ENCODE measurements at places on chromosomes 1 and 21.

DNA sequence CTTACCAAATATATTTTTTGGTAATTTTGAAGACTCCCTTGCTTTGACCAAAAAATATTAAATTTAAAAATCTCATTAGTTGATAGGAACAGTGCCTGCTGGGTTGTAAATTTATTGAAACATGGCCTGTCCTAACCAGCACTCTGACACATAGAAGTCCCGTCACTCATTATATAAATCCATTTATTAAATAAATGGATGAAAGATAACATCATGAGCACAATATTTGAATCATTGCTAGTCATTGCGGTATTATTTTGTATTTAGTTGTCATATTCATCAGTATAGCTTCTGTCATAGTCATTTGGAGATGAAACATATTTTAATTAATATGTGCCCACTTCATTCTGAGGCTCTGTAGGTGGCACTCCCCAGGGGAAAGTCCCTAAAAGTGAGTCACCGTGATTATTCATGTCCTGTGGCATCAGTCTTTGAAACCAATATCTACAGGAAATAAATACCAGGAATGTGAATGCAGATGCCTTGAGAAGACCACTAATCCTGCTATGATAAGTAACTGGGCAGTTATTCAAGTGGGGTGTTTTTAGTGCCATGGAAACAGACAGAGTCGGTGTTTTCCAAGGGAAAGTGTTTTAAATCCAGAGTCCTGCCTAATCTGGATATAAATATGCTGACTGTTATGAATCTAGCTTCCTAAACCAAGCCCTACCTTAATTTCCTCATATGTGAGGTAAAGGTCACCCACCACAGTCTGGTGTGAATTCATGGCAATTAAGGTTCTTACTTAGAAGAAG, 302.0 kb downstream of the DUSP10 start:
- DNase-seq = peak; percentile 93

DNA sequence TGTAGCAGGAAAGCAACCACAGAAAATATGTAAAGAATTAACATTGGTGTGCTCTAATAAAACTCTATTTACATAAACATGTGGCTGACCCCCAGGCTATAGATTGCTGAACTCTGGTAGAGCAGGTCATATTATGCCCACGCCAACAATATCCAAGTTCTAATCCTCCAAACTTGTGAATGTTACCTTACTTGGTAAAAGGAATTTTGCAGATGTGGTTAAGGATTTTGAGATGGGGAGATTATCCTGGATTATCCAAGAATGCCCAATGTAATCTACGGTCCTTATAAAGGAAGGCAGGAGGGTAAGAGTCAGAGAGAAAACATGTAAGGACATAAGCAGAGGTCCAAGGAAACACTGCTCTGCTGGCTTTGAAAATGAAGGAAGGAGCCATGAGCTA, 201.0 kb downstream of the USH2A start:
- no peak for DNase-seq

GRCh38 chr1:33971913-33972312, 108.0 kb downstream of the HMGB4 start:
- no peak for DNase-seq

GRCh38 chr1:190250368-190250767, 227.3 kb downstream of the BRINP3 start:
- DNase-seq = no peak

DNA sequence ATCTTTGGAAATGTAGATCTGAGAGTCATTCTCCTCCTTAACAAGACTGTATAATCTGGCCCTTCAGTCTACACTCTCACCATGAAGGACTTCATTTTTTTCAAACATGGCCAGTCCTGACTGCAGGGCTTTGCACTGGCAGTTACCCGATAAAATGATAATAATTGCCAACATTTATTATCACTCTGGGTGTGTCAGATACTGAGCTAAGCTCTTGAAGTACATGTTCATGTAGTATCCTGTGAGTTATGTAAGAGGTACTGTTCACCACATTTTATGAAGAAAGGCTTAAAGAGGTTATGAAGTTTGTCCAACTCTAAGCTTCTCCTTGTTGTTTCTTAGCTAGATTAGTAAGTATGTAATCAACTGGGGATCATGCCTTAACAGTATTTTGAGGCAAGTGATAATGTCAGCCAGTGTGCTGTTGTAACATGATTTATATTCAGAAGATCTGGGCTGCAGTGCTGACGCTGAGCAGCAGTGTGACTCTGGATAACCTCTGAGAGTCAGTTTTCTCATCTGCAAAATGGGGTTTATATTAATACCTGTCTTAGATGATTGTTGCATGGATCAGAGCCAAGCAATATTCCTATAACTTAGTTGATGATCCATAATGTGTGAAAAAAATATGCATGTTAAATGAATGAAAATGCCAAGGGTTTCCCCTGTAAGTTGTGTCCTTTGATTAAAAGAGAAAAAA, 42.1 kb upstream of the LEPR start:
- no peak for DNase-seq

- DNase-seq = no peak
Observed at GRCh38 chr1:98133131-98133530, 212.3 kb upstream of the DPYD start.

DNA sequence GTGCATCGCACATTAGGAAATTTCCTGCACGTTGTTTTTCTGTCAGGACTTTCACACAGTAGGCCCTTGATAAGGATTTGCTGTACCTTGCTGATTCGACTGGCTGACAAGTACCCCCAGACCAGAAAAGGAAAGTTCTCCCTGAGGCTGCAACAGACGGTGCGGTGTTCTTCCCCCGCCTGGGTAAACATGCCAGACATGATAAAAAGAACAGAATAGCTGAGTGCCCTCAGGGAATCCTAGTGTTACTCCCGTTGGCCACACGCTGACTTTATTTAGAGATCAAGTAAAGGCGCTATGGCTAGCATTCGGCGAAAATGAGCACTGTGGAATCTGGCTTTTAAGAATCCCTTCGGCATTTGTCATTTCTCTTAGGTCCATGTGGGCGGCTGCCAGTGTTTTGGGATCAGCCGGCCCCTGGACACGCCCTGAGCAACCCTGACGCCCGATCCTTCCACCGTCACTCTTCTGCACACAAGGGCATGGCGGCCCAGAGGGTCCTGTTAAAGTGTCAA, 607.7 kb downstream of the KIF26B start:
- DNase-seq = no peak

- DNase-seq = no peak
Observed at GRCh38 chr1:155261493-155261851, 688 bp downstream of the SCAMP3 start.

DNA sequence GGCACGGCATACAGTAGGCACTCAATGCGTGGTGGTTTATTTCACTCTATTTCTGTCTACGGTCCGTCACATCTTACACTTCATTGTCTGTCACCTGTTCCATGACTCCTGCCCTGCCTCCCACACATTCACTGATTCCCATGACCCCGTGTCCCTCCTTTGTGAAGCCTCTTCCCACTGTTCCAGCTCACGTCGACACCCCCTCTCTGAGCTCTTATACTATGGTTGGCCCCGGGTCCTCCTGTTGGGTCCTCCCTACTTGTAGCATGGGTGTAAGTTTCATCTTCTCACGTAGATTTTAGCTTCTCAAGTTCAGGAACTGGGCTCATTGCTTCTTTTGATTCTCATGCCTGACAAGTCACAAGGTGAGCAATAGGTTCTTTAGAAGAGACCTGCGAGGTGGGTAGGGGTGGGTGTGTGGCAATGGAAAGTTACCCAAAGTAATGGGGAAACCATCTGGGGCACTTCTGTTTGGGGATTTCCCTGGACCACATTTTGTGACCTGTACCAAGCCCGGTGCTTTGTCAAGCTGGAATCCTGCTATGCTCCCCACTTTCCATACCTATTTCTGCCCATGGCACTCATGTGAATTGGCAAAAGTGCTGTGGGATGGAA, 22.1 kb upstream of the IL10 start:
- no peak for DNase-seq

DNA sequence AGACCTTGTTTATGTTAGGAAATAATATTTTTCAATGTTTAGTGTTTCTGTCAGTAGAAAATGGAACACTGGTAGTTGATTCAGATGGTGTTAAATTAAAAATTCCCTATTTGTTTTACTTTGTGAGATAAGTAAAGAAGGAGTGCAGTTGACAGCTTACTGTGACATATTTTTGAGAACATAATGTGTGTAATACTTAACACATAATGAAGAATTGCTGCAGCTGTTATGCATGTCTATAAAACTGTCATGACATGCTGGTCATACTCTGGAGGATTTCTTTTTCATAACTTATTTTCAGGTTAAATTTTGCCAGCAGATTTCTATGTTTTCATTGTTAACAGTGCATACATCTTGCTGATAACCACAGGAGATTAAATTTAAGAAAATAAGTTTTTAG, 296.1 kb downstream of the CTH start:
- no peak for DNase-seq

Data from glomerular endothelial cell (primary cell).